ENCODE measurements at places on chromosomes 13 and 19.

- no peak for DNase-seq
Observed at GRCh38 chr13:89951341-89951740, 1396.1 kb upstream of the MIR17HG start.

DNA sequence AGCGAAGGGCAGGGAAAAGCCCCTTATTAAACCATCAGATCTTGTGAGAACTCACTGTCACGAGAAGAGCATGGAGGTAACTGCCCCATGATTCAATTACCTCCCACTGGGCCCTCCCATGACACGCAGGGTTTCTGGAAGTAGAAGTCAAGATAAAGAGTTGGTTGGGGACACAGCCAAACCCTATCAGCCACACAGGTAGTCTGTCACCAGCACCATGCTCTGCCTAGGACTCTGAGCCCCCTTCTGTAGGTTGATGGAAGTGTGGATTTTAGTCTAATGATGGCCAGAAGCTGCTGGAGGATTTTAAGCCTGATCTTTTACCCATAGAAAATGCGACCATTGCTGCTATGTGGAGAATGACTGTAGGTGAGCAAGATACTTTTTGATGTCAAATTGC is 60.8 kb downstream of the ARHGEF7 start:
- no peak for DNase-seq

GRCh38 chr13:28505543-28506135 is 10.7 kb upstream of the FLT1 start:
- DNase-seq = no peak

DNA sequence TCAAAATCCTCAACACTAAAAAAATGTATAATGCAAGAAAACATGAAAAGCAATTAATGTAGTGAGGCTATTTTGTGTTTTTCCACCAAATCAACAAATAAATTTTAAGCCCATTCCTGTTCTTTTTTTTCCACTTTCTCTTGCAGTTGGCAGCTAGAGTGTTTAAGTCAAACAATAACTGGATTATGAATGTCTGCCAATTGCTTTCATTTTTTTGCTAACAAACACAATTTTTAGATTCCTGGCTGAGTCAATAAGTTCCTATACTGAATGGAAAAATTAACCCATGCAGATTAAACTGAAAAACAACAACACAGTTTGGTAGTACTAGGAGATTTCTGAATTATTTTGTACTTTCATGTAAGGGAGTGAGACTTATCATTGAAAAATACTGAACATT is 232.4 kb downstream of the SLITRK5 start:
- DNase-seq = no peak

DNA sequence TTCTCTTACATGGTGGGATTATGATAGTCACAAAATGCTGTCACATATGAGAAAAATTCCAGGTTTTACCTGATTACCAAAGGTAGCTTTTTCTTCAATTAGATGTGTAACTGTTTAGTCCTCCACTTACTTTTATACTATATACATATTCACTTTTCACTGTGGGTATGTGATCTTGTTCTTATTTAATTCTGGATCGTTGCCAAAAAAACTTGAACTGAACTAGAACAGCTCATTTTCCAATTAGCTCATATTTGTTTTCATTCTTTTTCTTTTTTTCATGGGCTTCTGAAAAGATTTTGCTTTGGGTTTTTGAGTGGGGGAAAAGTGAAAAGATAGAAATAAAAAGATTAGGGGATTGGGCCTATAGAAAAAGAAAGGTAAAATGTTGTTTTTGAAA is 291.9 kb downstream of the NDFIP2 start:
- DNase-seq = no peak

DNA sequence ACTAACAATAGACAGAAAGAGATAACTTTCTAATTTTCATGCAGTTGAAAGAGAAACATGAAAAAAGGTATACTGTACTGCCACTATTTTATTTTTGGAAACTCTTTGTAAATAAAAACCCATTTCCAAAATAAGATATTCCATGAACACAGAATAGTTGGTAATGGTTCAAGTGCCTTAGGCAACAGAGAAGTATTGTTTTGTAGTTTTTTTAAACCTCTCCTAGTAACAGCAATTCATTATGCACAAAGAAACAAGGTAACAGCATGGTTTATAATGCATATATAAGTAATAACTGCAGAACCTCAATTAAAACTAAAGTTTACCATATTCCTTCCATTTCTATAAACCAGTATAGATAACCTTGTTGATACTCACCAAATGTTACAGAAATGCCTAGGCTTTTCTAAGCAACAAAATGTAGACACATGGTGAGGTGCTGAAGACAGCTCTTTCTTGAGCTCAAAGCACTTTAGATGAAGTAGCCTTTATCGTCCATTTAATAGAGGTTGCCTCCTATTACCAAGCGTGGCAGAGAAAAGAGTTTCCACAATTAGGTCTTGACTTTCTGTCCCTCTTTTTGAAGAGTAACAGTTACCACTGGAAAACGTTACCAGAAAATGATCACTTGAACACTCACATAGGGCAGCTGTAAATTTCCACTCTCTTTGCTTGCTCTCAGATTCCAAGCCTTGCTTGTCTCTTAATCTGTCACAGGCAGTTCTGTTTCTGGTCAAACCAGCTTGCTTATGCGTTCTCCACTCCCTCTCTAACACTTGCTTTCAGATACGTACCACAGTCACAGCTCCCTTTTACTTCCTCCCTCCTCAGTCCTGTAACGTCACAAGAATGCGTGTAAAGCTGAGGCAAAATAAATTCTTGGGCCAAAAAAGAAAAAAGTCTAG is 42.9 kb downstream of the CAB39L start:
- DNase-seq = no peak

DNA sequence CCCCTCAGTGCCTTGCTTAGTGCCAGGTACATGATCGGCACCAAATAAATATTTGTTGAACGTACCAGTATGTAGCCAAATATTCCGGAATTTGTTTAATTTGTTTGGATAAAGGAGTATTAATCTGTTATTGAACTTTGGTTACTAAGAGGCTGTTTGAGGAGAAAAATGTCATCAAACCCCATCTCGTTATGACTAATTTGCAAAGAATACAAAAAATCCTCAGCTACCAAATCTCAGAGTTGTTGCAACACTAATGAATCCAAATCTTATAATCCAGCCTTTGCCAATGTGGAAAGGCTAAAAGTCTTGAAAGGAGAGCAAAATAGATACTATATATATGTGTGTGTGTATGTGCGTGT is 79.5 kb downstream of the KLF5 start:
- DNase-seq = no peak

GRCh38 chr13:111046590-111047141 is 68.4 kb upstream of the ARHGEF7 start:
- DNase-seq = no peak

Data from stimulated activated CD8-positive, alpha-beta memory T cell treated with anti-CD3 and anti-CD28 coated beads, Interleukin-15, amount 100 ng/mL, for 24 hours (primary cell).